ENCODE measurements at places on chromosomes 11 and 22. TPM values are rescaled to one million over a fixed set of nuclear protein-coding genes. Genes with fewer than 3 reads are reported as not detected.

GRCh38 chr11:75199412-75199955 is 41.1 kb upstream of the TPBGL start:
- no peak for DNase-seq

DNA sequence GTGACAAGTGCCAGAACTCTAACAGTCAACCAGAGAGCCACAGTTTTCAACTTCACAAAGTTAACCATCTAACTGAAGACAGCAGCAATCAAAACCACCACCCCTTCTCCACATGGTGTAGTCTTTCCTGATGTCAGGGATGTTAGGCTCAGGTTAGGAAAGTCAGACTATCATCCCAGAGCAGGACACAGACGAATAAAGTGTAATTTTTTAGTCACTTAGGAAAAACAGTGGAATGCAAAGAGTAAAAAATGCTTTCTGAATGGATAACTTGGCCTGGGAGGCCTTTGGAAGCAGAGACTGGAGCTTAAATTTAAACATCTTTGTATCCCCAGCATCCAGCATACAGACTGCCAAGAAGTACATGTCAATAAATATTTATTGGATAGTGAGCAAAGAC is 15.4 kb downstream of the OR51B4 start:
- no peak for DNase-seq

- no peak for DNase-seq
Measured at GRCh38 chr22:47178339-47178738, 415.9 kb downstream of the TBC1D22A start.

GRCh38 chr11:66970807-66971442 is 4.2 kb upstream of the C11orf86 start:
- no peak for DNase-seq

- DNase-seq: no peak
Measured at GRCh38 chr11:62876712-62877111, 4.0 kb upstream of the SLC3A2 start.

DNA sequence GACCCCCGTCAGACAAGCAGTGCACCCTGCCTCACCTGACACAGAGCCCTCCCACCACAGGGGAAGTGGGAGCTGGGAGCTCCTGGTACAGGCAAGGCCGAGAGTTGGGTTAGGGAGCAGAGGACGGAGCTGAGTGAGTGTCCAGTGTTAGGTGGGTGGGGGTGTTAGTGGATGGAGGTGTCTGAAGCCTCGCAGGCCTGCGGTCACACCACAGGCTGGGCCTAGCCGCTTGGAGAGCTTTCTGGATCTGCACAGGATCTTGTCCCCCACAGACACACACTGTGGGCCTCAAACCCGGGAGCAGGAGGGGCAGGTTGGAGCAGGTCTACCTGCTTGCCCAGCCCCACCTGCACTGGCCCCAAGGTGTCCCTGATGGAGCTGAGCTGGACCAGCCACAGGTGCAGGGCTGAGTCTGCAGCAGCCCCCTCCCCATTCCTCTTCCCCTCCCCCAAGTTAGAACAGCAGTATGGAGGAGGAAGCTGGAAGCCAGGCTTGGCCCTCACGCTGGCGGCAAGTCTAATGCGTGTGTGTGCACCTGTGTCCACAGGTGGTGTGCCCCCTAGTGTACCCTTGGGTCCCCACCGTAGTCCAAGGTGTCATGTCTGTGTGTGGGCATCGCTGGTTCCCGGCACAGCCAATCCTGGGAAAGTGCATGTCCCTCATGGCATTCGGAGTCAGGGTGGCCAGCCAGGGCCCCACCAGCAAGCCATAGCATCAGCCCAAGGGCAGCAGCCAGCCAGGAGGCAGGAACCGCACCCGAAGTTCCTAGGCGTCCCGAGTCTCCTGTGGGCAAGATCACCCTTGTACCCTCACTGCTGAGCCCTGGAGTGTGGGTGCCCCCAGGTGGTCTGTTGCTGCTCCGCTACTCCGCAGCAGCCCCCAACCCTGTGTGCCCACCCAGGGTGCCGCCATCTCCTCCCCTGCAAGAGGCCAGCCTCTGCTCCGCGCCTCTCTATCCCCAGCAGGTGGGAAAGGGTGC is 2.0 kb upstream of the GATD1 start:
- no peak for DNase-seq

ASRGL1 gene
- polyA plus RNA-seq: 61.3 TPM

Measured in right renal cortex interstitium (tissue), 3 donors.